ENCODE measurements at places on chromosomes 13 and 19.
A peak's percentile ranks its signal among the peaks of the same experiment; 100 is the strongest.

GRCh38 chr13:23753458-23753857, 135.7 kb downstream of the MIPEP start:
- no peak for DNase-seq

GRCh38 chr13:111947876-111948275, 119.1 kb upstream of the SOX1 start:
- no peak for DNase-seq

GRCh38 chr13:110001670-110002275, 215.4 kb upstream of the IRS2 start:
- no peak for DNase-seq

DNA sequence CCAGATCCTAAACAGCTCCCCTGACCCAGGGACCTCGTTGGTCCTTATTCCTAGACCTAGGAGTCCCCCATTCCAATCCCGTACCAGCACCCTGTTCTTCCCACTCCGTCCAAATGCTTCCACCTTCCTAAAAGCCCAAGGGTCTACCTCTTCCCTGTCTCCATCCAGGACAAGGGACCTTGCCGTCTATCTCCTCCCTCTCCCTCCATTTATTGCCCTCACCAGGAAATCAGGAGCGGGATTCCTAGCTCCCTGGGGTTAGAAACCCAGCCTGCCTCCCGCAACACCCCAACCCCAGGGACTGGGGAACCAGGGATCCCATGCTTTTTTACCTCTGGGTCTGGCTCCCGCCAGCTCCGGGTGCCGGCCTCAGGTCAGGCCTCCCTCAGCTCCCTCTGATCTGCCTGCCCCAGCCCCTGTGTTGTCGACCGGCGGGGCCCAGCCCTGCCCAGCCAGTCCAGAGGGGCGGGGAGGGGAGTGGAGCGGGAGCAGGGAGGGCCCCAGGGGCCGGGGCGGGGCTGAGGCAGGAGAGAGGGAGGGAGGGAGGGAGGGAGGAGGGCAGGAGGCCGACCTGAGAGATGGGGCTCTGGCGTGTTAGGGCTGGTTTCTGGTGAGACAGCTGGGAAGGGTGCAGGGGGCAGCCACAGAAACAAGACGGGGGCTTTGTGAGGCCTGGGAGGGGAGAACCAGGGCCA, at the start of gene B3GNT8:
Gene B3GNT8, minus strand, starts transcription at position 423 of the 695 bp plus-strand sequence. CDS start 596 bp downstream, outside the sequence.
- DNase-seq = peak; percentile 79

DNA sequence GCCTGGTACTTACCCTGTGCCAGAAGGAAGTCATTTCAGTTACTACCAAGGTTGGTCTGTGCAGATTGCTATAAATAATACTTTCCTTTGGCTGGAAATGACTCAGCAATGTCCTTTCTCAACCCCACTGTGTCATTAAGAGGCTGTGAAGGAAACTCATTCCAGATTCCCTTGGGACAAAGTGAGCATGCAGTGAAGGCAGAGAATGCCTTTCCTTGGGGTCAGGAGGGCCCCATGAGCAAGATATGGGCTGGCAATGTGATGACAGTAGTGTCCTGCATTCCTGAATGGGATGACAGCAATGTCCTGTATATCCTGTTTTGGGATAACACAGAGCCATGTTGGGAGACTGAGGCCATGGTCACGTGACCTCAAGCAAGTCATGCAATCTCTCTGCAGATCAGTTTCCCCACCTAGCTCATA, 213.1 kb upstream of the TMTC4 start:
- no peak for DNase-seq

DNA sequence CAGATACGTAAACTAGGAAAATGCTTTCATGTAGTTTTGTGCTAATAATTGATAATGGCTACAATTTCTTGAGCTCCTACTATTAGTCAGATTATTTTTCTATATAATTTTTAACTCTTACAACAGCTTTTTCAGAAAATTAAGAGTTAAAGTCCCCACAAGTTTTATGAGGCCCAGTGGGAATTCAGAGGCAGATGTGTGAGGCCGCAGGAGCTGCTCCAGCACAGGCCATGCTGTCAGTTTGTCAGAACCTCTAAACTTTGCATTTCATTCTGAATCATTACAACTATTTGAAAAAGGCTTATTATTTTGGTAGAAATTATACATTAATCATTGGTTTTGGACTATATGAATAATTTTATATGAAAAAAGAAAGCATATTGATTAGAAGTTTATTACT, 370.8 kb downstream of the MYO16 start:
- DNase-seq = no peak

- DNase-seq = no peak
Observed at GRCh38 chr13:106090001-106090400, 445.5 kb downstream of the EFNB2 start.

GRCh38 chr13:33644581-33645543, 173.1 kb upstream of the RFC3 start:
- DNase-seq = peak; percentile 46

GRCh38 chr13:65889368-65889767, 1340.8 kb downstream of the PCDH9 start:
- DNase-seq = no peak

- no peak for DNase-seq
Observed at GRCh38 chr19:39014037-39014436, 18.3 kb downstream of the FBXO27 start.

DNA sequence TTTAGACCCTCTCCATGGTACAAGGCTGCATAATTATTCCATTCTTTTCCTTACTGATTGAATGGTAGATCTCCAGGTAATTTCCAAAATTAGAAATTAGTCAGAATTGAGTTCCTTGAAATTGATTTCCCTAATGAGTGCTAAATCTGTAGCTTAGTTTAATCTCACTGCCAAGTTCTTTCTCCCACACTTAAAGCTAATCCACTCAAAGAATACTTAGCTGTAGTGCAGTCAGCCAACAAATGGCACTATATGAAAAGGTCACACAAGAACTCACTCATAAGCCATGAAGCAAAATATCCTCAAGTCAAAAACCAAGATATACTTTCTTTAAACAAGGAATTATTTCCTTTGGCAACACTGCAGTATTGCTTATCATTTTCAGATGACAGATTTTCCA, 62.0 kb downstream of the XPO4 start:
- DNase-seq = no peak

- no peak for DNase-seq
Observed at GRCh38 chr19:10535613-10536012, 8.1 kb upstream of the ATG4D start.

DNA sequence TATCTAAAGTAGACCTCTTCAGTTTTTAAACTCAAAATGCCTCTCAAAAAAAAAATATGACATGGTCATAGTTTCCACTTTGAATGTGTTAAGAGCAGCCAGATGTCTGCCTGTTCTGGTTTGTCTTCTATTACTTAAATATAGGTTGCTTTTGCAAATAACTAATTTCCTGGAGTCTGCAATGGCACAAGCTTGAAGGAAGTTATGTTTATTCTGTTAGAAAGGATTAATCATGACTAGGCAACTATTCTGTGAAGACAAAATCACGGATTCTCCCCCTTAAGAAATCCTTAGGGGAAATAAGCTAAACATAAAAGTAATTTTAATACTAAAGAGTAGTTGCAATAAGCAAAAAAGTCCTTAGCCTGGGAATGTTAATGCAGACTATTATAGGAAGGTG, 26.3 kb downstream of the SKA3 start:
- no peak for DNase-seq

- no peak for DNase-seq
Observed at GRCh38 chr13:24141333-24141910, 19.1 kb upstream of the SPATA13 start.

- DNase-seq = no peak
Observed at GRCh38 chr13:55437162-55437561, 1703.6 kb upstream of the PRR20A start.

- DNase-seq = peak; percentile 90
Observed at GRCh38 chr19:6739390-6739882, at the start of gene TRIP10. TSS of gene TRIP10 (plus strand) at chr19:6739680. CDS start at chr19:6739762, 82 bp downstream.

GRCh38 chr13:113273851-113274590, 23.0 kb upstream of the LAMP1 start:
- no peak for DNase-seq

- no peak for DNase-seq
Observed at GRCh38 chr19:52590728-52591127, 20.6 kb downstream of the ZNF701 start.

GRCh38 chr13:60617991-60618733, 221.1 kb downstream of the TDRD3 start:
- no peak for DNase-seq

DNA sequence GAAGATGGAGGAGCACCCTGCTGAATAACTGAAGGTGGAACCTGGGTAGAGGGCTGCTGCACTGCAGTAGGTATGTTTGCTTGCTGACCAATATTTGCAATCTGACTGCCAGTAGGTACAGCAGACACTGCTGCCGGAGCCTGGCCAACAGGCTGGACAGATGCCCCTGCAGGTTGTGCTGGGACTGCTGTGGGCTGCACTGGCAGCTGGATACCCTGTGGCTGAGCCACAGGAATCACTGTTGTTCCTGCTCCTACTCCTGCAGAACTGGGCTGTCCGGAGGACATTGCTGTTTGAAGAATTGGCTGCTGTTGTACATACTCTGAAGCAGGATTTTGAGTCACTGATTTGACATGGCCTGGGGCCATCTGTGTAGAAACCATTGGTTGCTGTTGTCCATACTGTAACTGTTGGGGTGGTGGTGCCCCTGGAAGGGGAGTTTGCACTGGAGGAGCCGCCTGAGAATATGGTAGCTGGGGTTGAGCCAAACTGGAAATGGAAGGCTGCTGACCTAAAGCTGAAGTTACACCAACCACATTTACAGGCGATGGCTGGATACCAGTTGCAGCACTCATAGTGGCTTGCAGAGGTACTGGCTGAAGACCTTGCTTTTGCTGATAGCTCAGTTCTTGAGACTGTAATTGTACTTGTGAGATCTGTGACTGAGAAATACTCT, 2.2 kb downstream of the TSC22D1 start:
- DNase-seq = no peak

- DNase-seq = no peak
Observed at GRCh38 chr19:17703824-17704463, 15.3 kb upstream of the MAP1S start.

GRCh38 chr13:107961849-107962608, 253.3 kb downstream of the LIG4 start:
- no peak for DNase-seq

DNA sequence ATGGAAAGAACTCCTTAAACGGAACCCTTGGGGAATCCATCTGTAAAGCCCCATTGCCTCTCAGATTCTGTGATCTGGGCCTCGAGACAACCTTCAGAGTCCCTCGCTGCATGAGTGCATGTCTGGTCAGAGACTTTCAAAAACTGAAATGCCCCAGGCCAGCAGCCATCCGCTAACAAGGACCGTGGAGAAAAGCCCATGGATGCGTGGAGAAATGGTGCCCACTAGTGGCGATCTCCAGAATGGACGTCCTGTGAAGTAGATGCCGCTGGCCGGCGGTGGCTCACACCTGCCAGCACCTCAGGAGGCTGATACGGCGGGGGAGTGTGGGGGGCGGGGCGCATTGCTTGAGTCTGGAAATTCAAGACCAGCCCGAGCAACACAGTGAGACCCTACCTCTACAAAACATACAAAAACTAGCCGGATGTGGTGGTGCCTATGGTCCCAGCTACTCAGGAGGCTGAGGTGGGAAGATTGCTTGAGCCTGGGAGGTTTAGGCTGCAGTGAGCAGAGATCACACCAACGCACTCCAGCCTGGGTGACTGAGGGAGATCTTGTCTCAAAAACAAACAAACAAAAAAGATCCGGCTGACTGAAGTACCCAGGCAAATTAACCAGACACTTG, 7.9 kb upstream of the CDC16 start:
- peak; percentile 87 for DNase-seq

DNA sequence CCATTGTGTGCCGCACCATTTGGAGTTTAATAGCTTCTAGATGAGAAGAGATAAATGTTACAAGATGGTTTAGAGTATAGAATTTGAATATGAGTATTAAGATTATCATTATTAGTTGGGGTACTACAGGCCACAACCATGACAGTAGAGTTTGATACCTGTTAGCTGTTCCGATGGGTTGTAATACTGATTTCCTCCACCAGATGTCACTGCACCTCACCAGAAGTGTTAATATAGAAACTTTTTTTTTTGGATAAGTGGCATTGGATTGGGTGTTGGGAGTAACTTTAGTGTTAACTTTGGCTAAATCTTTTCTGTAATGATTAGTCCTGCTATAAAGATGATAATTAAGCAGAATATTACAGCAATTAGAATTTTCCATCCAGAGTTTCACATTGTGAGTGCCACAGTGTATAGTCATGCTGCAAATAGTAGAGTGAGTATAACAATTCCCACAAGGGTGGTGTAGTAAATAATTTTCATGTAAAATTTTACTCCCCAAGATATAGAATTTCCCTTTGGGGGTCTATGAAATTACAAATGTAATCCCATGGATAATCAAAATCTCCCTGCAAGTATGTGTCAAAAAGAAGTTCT, 56.3 kb downstream of the PSG3 start:
- DNase-seq = no peak

GRCh38 chr19:16400911-16401591, 70.7 kb downstream of the EPS15L1 start:
- DNase-seq = peak; percentile 79

DNA sequence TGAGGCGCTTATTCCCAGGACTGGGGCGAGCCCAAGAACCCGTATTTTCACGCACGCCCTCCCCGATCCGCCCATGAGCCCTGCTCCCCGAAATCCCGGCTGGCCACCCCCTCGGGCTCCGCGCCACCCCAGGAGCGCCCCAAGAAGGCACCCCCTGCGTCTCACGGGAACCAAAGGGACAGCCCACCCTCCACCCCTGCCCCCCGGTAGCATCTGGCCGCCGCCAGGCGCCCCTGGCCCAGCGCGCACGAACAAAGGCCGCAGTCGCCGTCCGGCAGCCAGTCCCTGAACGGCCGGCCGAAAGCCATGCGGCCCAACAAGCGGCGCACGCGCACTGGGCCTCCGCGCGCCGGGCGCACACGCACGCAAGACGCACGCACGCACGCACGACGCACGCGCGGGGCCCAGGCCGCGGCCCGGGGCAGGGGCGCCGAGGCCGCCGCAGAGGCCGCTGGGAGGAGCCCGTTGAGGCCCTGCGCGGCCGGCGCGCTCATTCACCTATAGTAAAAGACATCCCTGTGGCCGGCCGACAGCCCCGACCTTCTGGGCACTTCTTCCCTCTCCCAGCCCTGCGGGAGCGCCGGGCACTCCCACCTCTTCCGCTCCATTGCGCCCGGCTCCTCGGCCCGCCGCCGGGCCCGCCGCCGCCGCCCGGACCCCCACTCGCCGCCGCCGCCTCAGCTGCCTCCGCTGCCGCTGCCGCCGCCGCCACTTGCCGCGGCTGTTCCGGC, 476 bp downstream of the MBD3 start:
- DNase-seq = peak; percentile 78

GRCh38 chr13:99307648-99308339, 595 bp upstream of the GPR183 start:
- DNase-seq = no peak

DNA sequence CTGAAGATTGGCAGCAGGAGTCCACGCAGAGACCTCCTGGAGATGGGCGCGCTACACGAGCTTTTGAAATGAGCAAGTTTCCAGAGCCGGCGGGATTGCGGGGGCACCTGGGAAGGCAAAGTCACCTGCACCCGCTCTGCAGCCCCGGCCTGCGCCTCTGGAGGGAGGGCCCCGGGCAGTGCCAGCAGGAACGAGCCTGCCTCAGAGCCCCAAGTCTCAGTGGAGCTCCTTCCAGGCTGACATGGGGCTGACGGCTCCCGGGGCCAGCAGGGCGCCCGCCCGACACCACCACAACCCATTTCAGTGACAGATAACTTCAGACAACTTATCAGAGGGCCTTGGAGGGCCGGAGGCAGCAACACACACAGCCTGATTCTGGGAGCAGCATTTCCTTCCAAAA, 45.0 kb downstream of the RASA3 start:
- no peak for DNase-seq
